ELF-1 (cell line): ENCODE measurements at places on chromosomes 13 and 19.

DNA sequence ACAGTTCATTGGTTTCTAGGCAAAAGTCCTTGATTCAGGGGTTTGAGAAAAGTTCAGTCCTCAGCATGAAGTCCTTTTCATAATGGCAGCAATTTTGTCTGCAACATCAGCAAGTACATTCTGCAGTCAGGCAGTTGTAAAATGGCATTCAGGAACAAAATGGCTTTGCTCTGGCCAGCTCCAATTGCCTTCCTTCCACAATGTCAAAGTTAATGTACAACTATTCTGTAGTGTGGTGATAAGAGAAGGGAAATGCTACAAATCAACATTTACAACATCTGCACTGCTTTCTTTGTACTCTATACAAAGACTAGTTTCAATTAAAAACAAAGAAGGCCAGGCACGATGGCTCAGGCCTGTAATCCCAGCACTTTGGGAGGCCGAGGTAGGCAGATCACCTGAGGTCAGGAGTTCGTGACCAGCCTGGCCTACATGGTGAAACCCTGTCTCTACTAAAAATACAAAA, 1.8 kb upstream of the NEK3 start:
- DNase-seq: no peak

GRCh38 chr19:46378268-46378667, 31.4 kb downstream of the PPP5C start:
- no peak for DNase-seq

DNA sequence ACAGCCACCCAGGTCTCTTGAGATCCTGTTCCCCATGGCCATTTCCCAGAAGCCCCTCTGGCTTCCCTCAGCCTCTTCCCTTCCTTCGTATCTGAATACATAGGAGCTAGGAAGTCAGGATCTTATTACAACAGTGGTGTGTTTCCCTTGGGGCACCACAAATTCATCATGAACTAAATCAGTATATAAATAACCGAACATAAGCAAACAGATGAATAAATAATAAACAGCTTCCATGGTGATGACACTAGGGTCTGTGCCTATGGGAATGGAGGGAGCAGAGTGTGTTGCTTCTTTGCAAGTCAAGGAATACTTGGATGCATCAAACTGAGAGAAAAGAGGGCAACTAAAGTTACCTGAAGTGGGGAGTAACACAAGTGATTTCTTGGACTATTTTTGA, 527.6 kb downstream of the LMO7 start:
- no peak for DNase-seq

- DNase-seq: no peak
Measured at GRCh38 chr13:23934520-23934919, 37.2 kb upstream of the C1QTNF9B start.

DNA sequence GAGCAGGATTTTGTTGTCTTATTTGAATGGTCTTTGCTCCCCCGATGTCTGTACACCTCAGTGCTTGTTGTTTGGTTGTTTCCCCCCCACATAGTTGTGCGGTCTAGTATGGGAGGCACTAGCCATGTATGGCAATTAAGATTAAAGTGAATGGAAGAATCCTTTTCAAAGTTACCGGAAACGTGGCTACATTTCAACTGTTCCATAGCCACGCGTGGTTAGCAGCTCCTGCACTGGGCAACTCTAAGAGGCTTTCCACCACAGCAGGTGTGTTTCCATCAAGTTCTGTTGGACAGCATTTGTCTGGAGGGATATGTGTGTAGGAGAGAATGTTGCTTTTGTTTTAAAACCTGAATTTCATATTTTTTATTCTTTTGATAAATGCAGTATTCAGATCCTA, 247.3 kb downstream of the GGACT start:
- DNase-seq: no peak

DNA sequence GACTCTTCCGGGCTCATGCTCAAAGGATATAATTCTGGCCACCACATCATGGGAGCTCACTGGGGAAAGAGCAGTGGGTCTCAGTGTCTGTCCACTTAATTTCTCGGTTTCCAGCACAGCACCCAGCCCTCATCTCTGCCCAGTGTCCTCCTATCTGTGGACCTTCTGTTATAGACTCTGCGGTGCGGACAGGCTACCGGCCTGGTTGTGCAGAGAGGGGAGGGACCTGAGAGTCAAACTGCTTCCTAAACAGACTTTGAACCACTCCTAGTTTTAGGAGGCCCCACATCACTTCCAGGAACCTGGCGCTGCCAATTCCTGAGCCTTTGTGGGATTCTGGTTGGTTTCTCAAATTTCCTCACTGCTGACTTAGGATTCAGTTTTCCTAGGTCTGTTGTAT, 59.8 kb upstream of the MED4 start:
- DNase-seq: peak; percentile 18

DNA sequence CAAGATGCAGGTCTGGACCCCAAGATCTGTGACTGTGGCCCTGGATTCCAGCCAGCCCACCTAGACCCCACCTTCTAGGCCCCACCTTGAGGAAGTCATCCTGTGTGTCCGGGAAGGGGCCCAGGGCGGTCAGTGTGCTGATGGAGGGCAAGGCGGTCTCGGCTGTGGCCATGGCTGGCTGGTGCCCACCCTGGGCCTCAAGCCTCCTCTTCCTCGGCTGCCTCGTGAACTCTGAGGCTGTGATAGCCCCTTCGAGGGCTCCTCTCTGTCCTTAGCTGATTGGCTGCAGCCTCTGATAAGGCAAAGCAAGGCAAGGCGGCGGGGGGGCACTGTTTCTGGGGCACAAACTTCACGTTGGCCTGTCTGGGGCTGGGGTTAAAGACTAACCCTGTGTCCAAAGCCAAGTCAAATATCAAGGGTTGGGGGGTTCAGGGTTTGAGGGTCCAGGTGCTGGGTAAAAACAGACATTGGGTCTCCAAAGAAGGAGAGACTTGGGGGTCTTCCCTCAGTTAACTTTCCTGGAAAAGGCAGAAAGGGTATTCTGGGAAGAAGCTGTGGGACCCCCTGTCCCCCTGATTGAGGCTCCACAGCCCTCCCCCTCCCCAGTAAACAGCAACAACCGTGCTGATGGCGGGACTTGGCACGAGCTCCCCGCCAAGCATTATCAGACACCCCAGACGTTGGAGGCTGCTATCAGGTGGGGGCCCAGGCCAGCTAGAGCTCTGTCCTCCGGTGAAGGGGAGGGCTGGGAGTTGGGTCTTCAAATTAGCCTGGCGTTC, at the start of gene KLF1:
Gene KLF1, minus strand, starts transcription at position 233 of the 779 bp plus-strand sequence. Its CDS starts 61 bp downstream, at position 172.
- no peak for DNase-seq
